AG08395 (cell line): ENCODE measurements at places on chromosomes 7 and 10.
A peak's percentile ranks its signal among the peaks of the same experiment; 100 is the strongest.

DNA sequence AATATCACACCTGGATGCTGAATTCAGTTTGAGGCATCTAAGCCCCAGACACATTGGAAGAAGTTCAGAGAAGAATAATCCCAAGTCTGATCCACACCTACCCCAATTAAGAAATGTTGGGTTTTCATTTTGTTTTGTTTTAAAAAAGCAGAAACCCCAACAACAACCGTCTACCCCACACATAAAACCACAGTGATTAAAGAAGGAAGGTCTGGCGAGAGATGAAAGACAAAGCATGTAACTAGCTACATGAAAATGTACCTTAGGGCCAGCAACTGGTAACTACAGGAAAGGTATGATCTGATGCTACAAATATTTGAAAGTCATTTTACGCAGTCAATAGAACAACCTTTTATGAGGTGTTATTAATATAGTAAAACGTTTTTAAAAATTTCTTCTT, 1112.3 kb downstream of the GATA3 start:
- DNase-seq: no peak

GRCh38 chr10:111158595-111158994, 81.8 kb downstream of the ADRA2A start:
- DNase-seq: peak; percentile 35

DNA sequence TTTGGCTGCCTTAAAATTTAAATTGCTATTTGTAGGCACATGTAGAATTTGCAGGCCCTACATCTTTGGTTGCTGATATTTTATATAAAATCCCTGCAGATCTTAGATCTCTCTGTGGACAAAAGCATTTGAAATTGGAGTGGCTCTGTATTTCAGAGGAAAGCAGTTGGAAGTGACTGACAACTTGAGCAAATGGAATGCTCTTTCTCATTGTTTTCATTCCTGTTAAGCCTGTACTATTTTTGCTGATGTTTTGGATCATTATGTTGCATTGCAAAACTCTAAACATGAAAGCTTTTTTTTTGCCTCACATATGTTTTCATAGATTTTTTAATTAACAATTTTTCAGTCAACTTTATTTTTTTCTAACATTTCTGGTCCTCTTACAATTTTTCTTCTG, 251.2 kb upstream of the MDFIC start:
- no peak for DNase-seq

GRCh38 chr7:30281791-30282190, 2.6 kb upstream of the ZNRF2 start:
- no peak for DNase-seq

DNA sequence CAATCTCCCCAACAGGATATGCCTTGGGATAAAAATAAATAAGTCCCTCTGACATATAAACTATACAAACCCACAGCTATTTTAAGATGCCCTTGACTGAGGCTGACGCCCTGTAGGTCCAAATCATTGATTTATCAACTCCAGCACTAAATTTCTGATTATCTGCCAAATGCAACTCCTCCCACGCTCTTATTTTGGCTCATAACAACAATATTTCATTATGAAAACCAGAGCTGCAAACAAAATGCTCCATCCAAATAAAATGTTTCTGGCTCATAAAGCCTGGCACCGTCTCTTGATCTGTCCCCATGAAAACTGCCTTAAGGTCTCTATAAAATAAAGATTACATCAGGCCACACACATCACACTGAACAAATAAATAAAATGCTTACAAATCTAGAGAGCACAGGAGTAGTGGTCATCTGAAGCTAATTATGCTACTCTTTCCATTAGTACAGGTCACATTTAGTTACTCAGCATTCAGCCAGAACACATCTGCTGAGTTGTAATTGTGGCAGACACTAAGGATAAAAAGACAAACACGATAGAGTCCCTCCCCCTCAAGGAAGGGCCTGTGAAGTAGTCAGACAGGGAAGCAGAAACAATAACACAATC, 28.8 kb downstream of the CACUL1 start:
- DNase-seq: peak; percentile 14

DNA sequence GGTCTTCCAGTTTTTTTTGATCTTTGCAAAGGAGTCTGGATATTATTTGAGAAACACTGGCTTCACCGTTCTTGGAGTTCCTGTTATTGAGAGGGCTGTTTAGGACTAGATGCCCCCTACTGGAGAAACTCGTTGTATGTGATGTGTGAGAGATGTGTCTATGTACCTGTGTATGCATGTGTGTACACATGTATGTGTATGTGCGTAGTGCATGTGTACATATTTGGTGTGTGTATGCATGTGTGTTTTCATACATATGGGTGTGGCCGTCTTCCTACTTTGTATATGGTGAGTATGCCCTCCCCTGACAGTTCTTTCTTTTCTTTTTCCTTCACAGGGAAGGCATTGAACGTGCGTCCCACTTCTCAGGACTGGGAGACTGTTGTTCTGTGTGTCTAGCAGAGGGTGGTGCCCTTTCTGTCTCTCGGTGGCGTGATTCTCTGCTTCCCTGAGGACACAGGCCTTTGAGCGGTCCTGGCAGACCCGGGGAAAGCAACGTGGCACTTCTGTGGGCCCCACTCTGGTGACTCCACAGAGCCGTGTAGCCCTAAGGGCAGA, 3.0 kb upstream of the CALHM3 start:
- DNase-seq: peak; percentile 64

DNA sequence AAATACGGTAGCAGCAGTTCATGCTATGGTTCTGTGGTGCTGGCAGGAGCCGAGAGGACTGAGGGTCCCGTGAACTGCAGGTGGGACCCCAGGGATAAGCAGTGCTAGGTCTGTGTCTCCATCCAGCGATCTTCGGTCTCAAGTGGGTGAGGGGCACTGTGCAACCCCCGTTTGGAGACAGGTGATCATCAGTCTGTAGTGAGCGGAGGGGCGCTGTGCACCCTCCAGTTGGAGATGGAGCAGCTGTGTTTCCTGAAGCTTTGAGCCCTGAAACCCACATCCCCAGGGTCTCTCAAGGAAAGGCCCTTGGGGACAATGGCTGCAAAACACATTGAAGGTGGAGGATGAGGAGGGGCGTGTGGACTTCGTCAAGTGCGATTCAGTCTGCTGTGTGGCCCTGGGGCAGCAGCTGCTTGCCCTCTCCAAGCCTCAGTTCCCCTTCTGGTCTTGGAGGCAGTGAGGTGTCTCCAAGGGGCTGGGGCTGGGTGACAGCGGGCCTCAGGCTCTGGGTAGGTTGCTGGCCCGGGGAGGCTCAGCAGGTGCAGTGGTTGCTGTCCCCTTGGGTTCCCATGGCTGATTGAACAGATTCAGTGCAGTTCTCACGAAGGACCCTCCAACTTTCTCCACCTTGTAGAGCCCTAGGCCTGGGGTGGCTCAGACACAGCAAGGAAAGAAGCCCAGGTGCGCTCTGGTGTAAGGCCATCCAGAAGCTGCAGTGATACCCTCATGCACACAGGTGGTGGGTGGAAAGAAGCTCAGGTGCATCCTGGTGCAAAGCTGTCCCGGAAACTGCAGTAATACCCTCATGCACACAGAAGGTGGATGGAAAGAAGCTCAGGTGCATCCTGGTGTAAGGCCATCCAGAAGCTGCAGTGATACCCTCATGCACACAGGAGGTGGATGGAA, 160.6 kb downstream of the ADARB2 start:
- DNase-seq: no peak

GRCh38 chr10:27695706-27696105, 49.9 kb downstream of the MKX start:
- no peak for DNase-seq

DNA sequence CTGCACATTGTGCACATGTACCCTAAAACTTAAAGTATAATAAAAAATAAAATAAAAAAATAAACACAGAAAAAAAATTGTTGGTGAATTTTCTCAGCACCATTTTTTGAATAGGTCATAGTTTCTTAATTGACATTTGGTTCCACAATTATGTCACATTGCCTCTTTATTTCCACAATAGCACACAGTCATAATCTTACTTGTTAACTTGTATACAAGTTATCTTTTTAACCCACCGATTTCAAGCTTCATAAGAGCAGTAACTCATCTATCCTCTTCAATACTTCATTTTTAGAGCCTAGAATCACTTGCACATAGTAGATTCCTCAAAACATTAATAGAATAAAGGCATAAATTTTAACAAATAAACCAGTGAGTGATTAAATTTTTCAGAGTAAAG, 1425.1 kb upstream of the LRRTM3 start:
- no peak for DNase-seq
